Suppressor macrophage treated with lipopolysaccharide for 4 hours (primary cell): ENCODE measurements at places on chromosomes 5 and 9.

- DNase-seq = peak; percentile 97
These were observed 7.7 kb upstream of the CFAP157 start for GRCh38 chr9:127698985-127699670.

DNA sequence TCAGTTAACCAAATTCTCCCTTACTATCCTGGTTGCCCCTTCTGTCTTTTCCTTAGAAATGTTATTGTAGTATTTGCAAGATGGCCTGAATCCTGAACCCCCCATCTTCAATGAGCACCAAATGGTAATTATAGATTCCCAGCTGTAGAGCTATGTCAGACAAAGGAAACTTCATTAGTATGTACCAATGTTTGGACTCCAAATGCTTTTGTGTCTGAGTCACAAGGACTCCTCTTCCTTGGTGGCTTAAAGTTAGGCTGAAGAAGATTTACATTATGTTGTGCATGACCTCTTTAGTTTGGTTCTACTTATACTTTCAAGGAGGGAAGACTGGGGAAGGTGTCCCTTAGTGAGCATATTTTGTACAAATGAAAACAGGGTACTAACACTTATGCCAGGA lies 105.9 kb upstream of the CDKN2B start:
- no peak for DNase-seq

GRCh38 chr5:96348536-96348935 lies 84.5 kb downstream of the PCSK1 start:
- DNase-seq = no peak

DNA sequence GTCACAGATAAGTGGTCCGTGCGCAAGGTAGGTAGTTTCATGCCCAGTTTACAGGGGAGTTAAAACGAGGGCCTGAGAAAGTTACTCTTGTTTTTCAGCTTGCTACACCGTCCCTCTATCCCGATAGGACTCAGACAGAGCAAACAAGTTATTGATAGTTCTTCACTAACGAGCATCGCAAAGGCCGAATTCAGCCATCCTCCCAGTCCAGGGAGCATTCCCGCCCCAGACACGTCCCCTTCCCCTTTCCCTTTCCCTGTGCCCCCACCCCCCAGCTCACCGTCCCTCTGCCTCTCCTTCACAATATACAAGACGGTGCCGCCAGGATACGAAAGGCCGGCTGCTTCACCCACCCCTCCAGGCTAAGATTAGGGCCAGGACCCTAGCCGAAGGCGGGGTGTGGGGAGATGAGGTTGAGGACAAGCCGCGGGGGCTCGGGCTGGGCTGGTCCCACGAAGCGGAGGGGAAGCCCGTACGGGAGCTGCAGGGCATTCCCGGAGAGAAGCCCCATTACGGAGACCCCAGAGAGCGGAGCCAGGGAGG lies 599 bp downstream of the KIAA1191 start:
- DNase-seq = peak; percentile 17

GRCh38 chr5:2482778-2483177 lies 268.7 kb downstream of the IRX2 start:
- no peak for DNase-seq

GRCh38 chr5:58460002-58460731 lies at the start of gene PLK2:
PLK2 (minus strand) TSS chr5:58460086; CDS start chr5:58459959, 127 bp downstream.
- peak; percentile 95 for DNase-seq

- no peak for DNase-seq
These were observed 756.4 kb upstream of the DMAC1 start for GRCh38 chr9:8555762-8556500.

DNA sequence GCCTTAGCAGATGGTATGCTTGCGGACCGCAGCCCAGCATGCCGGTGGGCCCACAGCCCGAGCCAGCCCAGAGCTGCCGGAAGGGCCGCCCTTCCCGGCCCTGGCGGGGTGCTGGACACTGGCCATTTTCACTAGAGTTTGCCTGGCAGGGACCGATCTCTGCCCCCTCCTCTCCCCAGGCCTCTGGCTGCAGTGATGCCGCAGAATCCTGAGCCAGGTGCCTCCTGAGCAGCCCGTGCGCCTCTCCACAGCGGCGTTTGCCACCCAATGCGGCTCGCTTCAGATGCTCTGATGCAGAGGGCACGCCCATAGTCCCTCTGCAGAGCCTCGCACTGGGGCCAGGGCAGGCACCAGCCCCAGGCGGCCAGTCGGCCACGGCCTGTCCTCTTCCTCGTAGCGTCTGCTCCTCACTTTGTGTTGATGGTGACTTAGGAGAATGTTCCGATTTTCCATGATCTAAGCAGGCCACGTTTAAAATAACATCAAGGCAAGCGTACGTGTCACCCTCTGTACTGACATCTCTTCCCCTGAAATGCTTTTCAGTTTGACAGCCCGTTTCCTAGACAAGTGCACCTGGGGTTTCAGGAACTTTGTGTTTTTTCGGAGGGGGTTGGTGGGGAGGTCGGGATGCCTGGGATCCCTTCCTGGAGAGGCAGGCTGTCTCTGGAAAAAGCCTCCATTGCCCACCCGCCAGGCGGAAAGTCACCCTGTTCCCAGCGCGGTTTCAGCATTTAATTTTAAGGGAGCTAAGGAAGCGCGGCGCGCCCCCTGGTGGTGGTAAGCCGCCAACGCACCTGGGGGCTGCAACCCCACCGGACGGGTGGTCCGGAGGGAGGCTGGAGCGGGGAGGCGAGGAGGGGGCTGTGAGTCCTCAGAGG lies 29.8 kb upstream of the HMCN2 start:
- peak; percentile 69 for DNase-seq

GRCh38 chr5:19388391-19388790 lies 599.6 kb downstream of the CDH18 start:
- no peak for DNase-seq

DNA sequence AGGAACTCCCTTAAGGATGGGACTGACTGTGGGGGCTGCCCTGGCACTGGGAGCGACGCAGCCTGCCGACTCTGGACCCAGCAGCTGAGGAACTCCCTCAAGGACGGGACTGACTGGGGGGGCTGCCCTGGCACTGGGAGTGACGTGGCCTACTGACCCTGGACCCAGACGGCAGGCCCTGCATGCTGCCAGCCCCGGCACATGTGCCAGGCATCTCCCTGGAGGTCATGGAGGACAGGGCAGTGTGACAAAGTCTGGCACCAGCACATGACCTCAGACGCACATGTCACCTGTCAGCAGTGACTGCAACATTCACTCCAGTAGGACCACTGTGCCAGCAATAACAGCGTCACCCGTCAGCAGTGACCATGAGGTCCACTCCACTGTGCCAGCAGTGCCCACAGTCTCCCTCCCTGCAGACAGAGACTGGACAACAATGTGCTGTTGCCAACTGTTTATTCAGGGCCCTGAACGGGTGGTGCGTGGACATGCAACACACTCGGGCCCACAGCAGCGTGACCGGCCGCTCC lies 4.5 kb downstream of the FBXW5 start:
- DNase-seq = no peak

DNA sequence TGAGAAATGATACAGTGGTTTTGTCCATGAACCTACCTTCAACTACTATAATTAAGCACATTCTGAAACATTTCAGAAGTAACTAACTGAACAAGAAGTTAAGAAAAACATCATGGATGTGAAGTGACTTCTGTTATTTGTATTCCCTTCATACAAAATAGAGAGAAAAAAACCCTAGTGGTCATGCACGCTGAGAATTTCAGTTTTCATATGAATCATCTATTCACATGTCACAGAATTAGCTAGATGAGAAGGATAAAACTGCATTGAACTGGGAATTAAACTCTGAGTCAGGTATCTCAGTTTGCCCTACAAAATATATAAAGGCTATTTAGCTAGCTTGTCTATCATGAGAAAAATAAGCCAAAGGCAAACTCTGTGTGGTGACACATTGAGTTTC lies 451.8 kb upstream of the FTMT start:
- no peak for DNase-seq

DNA sequence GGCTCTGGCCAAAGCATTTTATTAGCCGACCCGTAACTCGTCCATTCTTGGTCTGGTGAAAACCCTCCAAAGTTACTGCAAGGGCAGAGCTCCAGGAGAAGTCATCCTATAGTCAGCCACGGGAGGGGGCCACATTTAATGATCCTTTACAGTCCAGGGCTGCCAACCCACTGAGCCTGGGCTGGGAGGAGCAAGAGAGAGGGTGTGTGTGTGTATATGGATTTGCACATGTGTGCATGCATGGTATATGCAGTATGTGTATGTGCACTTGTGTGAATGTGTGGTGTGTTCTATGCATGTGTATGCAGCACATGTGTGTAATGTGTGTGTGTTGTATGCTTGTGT lies 4.2 kb upstream of the RASGEF1C start:
- DNase-seq = no peak

- no peak for DNase-seq
These were observed 14.2 kb upstream of the C5orf46 start for GRCh38 chr5:147920420-147921030.

GRCh38 chr9:109016132-109016531 lies 2.8 kb upstream of the CTNNAL1 start:
- no peak for DNase-seq

DNA sequence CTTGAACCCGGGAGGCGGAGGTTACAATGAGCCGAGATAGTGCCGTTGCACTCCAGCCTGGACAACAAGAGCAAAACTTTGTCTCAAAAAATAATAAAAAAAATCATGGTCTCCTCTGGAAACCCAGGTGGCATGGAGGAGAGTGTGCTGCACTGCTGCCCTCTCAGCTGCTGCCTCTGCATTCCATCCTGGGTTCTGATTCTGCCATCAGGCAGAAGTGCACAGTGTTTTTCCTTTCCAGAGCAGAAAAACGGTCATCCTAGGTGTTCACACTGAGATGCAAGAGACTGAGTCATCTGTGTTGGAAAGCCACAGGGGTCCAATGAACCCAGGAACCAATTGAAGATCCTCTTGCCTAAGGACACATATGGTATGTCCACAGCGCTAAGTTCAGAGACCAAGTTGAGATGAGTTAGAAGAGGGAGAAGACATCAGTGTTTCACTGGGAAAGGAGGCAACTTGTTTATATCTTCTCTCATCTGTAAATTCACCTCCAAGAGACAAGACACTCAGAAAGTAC lies 88.8 kb upstream of the DMRT1 start:
- DNase-seq = no peak

DNA sequence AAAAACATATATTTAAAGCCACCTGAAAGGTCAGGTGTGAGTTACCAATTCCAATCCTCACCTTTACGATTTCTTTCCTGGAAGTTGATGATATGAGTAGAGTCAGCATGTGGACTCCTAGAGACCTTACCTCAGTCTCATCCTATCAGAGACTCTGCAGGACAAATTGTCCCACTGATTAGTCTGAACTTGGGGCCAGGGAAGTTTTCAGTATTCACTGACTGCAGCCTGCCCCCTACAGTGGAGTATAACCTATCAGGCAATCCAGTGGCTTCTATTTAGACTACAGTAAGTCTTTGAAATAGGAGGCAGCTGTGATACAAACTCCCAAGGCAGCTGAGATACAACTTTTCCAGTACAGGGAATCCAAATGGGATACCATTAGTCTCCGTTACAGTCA lies 449.4 kb upstream of the CDH10 start:
- DNase-seq = no peak

DNA sequence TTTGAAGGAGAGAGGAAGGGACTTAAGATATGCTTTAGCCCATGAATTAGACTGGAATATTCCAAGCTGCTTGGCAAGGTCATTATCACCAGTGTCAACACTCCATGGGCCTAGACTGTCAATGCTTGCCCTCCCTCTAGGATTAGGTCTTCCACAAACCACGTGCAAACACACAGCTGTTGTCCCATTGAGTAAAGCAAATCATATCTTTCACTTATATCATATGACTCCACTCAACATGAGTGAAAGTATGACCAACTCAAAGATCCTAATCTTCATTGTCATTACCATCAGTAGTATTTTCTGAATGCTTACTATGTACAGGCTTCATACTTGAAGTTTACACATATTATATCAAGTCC lies 57.0 kb upstream of the GRAMD2B start:
- no peak for DNase-seq

GRCh38 chr5:96745844-96746531 lies 61.8 kb downstream of the ERAP1 start:
- peak; percentile 25 for DNase-seq

DNA sequence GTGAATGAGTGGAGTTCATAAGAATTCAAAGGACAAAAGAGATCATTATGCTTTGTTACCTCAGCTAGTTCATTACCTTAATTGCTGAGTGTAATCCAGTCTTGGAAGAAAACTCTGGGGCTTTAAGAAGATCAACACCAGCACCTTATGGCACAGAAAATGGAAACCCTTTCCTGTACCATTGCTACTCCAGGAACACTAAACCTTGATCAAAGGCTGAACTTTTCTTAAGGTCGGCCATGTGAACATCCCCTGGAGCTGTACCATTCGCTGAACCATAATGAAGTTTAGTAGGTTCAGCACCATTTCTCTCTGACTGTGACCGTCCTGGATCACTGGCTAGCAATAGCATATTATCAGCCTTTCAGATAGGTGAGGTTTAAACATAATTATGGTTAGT lies 97.4 kb downstream of the PBX3 start:
- DNase-seq = no peak

- DNase-seq = peak; percentile 72
These were observed 132.1 kb downstream of the PDZD2 start for GRCh38 chr5:31770998-31771397.

- DNase-seq = no peak
These were observed 129.3 kb upstream of the EPB41L4A start for GRCh38 chr5:112548246-112548881.

DNA sequence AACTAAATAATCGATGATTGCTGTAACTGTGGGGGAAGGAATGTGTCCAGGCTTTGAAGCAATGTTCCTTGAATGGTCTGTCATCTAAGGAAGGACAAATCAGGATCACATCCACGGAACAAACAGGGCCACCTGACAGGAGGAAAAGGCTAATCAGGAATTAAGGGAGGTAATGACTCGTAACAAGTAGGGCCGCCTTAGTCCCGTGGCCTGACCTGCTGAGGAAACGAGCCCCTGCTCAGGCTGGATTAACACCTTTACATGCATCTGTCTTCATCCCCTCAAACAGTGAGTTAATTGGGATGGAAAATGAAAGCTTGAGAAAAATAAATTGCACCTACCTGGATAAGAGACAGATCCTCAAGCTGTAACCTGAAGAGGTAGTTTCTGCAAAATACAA lies 227.8 kb downstream of the SEMA5A start:
- DNase-seq = no peak

- DNase-seq = no peak
These were observed 69.4 kb downstream of the TLE1 start for GRCh38 chr9:81620002-81620390.

GRCh38 chr9:27572061-27572460 lies 1.2 kb downstream of the C9orf72 start:
- peak; percentile 52 for DNase-seq

GRCh38 chr5:151684690-151685361 lies 1.9 kb downstream of the SPARC start:
- peak; percentile 18 for DNase-seq

DNA sequence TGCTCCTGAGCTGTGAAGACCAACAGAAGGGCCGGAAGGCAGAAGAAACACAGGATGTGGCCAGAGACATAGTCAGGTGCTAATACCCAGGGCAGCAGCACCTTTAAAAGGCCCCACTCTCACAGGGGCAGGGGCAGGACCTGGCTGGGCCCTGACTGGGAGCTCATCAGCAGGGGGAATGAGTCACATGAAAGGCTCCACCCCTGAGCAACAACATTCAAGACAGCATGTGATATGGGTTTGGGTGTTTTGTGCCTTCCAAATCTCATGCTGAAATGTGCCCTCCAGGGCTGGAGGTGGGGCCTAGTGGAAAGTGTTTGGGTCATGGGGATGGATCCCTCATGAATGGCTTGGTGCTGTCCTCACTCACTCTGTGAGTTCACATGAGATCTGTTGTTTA lies 181.7 kb downstream of the ERCC6L2 start:
- DNase-seq = no peak
